ENCODE measurements at places on chromosomes 3 and 15. TPM values are rescaled to one million over a fixed set of nuclear protein-coding genes. Genes with fewer than 3 reads are reported as not detected.

CLDN16 gene
- not detected for total RNA-seq

STAB1 gene
- under 0.01 TPM for total RNA-seq

CIAO2A gene
- 75.5 TPM for total RNA-seq

FMN1 gene
- total RNA-seq = 0.23 TPM

DIPK2A gene
- total RNA-seq = 12.0 TPM

AHSG gene
- total RNA-seq = not detected

HACD2 gene
- total RNA-seq = 25.8 TPM

ZKSCAN7 gene
- total RNA-seq = 6.4 TPM

CCDC39 gene
- not detected for total RNA-seq

ROPN1 gene
- total RNA-seq = not detected

LRRIQ4 gene
- not detected for total RNA-seq

ATP8B4 gene
- total RNA-seq = not detected

TLR9 gene
- total RNA-seq = not detected

NEDD4 gene
- 17.8 TPM for total RNA-seq

TRMT10C gene
- 42.9 TPM for total RNA-seq

RETNLB gene
- total RNA-seq = not detected

SERPINI1 gene
- 2.2 TPM for total RNA-seq

NR1I2 gene
- 0.08 TPM for total RNA-seq

ATP13A5 gene
- not detected for total RNA-seq

MCTP2 gene
- 12.4 TPM for total RNA-seq

TMEM202 gene
- not detected for total RNA-seq

CHDH gene
- total RNA-seq = 0.08 TPM

GOLGA6L25 gene
- total RNA-seq = not detected

CCR3 gene
- not detected for total RNA-seq

SLC22A14 gene
- not detected for total RNA-seq

PCLAF gene
- 33.3 TPM for total RNA-seq

ANKRD63 gene
- total RNA-seq = not detected

XCR1 gene
- total RNA-seq = not detected

GUCA1C gene
- not detected for total RNA-seq

SYNM gene
- 1.7 TPM for total RNA-seq

OXTR gene
- 0.61 TPM for total RNA-seq

TTC21A gene
- 0.55 TPM for total RNA-seq

ROBO2 gene
- total RNA-seq = under 0.01 TPM

WNT5A gene
- 25.1 TPM for total RNA-seq

ARHGEF3 gene
- total RNA-seq = 9.5 TPM

MUC13 gene
- not detected for total RNA-seq

GOLGA8H gene
- 0.08 TPM for total RNA-seq

SH2D7 gene
- not detected for total RNA-seq

TYRO3 gene
- total RNA-seq = 4.6 TPM

NR2E3 gene
- not detected for total RNA-seq

XIRP1 gene
- total RNA-seq = not detected

KIF7 gene
- total RNA-seq = 6.2 TPM

GALNT15 gene
- total RNA-seq = 0.57 TPM

GOLGA8M gene
- total RNA-seq = not detected

ANKRD34C gene
- not detected for total RNA-seq

GPR176 gene
- 17.5 TPM for total RNA-seq

LSMEM2 gene
- total RNA-seq = not detected

IL17RB gene
- total RNA-seq = not detected

SIDT1 gene
- 0.04 TPM for total RNA-seq

ASB14 gene
- total RNA-seq = not detected

SNRPA1 gene
- total RNA-seq = 101 TPM
